Activated CD8-positive, alpha-beta memory T cell treated with anti-CD3 and anti-CD28 coated beads for 1 hour (primary cell): ENCODE measurements at places on chromosomes 13 and 19.
A peak's percentile ranks its signal among the peaks of the same experiment; 100 is the strongest.

DNA sequence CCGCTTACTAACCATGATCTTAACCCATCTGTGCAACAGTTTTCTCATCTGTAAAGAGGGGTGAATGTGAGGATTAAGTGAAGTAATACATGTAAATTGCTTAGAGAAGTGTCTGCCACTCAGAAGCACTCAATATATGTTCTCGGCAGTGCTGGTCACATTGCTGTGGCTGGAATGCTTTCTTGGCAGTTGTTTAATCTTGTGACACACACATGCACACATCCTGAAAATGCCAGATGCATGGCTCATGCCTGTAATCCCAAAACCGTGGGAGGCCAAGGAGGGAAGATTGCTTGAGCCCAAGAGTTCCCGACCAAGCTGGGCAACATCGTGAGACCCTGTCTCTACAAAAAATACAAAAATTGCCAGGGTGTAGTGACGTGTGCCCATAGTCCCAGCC, 4.9 kb upstream of the DMKN start:
- DNase-seq = no peak

DNA sequence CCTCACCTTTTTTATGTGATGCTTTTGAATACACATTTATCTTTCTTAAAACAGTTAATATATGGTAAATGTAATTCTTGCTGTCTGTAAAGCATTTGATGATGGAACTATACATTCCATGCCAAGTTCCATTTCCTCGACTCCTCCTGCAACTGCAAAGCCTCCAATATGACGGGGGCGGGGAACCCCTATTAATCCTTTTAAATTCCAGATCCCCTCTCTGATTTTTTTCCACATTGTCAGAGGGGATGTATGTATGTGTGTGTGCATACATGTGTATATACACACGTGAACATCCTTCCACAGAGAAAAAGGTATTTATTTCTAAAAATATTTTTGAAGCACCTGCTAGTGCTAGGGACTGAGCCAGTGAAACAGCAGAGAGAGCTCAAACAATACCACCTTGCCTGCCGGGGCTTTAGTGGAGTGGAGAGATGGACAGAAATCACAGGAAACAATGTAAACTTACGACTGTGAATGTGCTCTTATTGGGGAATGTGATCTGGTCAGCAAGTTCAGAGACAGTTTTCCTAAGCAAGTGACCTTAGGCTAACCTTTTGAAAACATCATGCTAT, 25.3 kb upstream of the MAB21L1 start:
- no peak for DNase-seq

- DNase-seq = no peak
Observed at GRCh38 chr19:36245210-36246005, 30.5 kb downstream of the ZNF146 start.

DNA sequence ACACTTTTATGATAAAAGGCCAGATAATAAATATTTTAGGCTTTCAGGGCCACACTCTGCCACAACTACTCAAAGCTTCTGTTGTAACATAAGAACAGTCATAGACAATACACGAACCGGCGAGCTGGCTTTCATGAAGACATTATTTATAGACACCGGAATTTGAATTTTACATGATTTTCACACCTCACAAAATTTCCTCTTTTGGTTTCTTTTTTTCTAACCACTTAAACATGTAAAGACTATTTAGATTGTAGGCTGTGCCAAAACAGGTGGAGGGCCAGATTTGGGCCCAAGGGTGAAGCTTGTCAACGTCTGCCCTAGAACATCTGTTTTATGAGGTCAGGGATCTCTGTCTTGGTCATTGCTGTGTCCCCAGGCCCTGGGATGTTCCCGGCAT, 29.7 kb upstream of the FXYD3 start:
- no peak for DNase-seq

GRCh38 chr13:41428155-41428554, 29.2 kb upstream of the RGCC start:
- peak; percentile 32 for DNase-seq

- no peak for DNase-seq
Observed at GRCh38 chr13:94800423-94800822, 88.1 kb upstream of the SOX21 start.

- no peak for DNase-seq
Observed at GRCh38 chr19:20066861-20067260, 10.9 kb upstream of the ZNF90 start.
